ENCODE measurements at places on chromosomes 16 and 17. TPM values are rescaled to one million over a fixed set of nuclear protein-coding genes. Genes with fewer than 3 reads are reported as not detected.

DNA sequence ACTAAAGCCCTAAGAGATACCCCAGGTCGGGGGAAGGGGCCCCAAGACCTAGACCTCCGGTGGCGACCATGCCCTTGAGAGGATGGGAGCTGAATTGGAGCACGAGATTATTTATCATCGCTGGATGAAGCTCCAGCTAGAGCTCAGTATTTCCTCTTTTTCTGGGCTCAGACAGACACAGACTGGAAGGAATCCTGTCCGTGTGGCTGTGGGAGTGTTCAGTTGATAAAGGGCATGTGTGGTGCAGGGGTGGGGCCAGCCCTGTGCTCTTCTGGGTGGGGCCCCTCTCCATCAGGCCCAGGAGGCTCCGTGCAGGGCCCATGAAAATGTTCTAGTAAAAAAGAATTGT lies 6.3 kb upstream of the CBX4 start:
- no peak overlapping the region for H3K27ac ChIP-seq
- no peak for DNase-seq
- no peak overlapping the region for H3K4me3 ChIP-seq
- no peaks in the 10 kb centered on the region for H3K36me3 ChIP-seq
- H3K27me3 ChIP-seq = peaks cover 46% of the 10 kb centered on the region

GRCh38 chr16:81461766-81462165 lies 17.2 kb downstream of the CMIP start:
- H3K4me3 ChIP-seq = no peak overlapping the region
- H3K4me1 ChIP-seq = peaks cover 65% of the 10 kb centered on the region
- no peak for DNase-seq
- H3K36me3 ChIP-seq = peaks cover 63% of the 10 kb centered on the region
- no peaks in the 10 kb centered on the region for H3K27me3 ChIP-seq

GRCh38 chr16:77190190-77190477 lies 856 bp upstream of the MON1B start:
- H3K4me3 ChIP-seq = peak overlapping the region; percentile 86
- H3K4me1 ChIP-seq = peaks cover 37% of the 10 kb centered on the region
- no peak for DNase-seq

DNA sequence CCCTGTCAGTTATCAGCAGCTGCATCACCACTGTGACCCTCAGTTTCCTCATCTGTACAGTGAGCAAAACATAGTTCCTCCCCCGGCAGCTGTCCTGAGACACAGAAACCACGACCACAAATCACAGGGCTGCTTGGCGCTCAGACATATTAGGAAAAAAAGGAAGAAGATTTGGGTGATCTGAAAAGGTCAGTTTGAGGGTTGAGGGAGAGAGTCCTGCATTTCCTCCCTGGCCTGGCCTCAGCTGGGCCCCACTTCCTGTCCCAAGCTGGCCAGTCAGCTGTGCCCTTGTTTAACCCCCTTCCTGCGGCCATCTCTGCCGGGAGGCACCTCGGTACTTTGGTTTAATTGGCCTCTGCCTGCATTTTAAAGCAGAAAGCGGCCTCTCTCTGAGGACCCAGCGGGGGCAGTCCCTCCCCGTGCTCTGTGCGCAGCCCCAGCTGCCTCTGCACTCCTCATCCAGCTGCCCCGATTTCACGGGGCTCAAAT lies 24.0 kb upstream of the CIBAR2 start:
- H3K36me3 ChIP-seq = no peaks in the 10 kb centered on the region
- no peak for DNase-seq
- peaks cover 37% of the 10 kb centered on the region for H3K27me3 ChIP-seq
- H3K4me3 ChIP-seq = no peak overlapping the region
- peaks cover 10% of the 10 kb centered on the region for H3K4me1 ChIP-seq

DNA sequence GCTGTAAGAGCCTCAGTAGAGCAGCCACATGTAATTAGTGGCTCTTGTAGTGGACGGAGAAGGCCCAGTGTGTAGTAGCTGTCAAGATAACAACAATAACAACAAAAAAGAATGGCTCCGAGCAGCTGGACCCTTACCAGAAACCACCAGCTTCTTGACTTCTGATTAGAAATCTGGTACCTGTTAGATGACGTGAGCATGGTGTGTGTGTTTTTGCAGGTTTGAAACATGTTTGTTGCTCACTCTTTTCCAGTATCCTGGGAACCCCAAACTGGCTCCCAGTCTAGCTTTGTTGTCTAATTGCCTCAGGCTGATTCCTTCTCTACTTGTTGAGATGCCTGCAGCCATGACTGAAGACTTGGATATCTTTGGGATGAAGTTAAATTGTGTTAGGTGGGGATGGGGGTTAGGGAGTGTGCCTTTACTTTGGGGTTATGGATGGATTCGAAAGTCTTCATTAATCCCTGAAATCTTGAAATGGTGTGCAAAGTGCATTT lies 21.0 kb downstream of the IGF2BP1 start:
- H3K4me3 ChIP-seq = no peak overlapping the region
- no peak for DNase-seq
- no peaks in the 10 kb centered on the region for H3K36me3 ChIP-seq
- no peak overlapping the region for H3K27ac ChIP-seq
- H3K27me3 ChIP-seq = peaks cover 35% of the 10 kb centered on the region

- no peaks in the 10 kb centered on the region for H3K36me3 ChIP-seq
- H3K4me3 ChIP-seq = no peak overlapping the region
- no peak overlapping the region for H3K27ac ChIP-seq
- peaks cover 4% of the 10 kb centered on the region for H3K27me3 ChIP-seq
Measured at GRCh38 chr17:74147056-74147835, 56.2 kb upstream of the RPL38 start.

- DNase-seq = no peak
- H3K27me3 ChIP-seq = peaks cover 8% of the 10 kb centered on the region
- peak within 1 kb of the TSS; percentile 58 for H3K4me3 ChIP-seq
Measured at GRCh38 chr17:7043497-7044198, at the start of gene SLC16A11. Gene SLC16A11 (minus strand): TSS chr17:7044092. CDS start chr17:7043513, 579 bp downstream.

GRCh38 chr16:87271256-87271655 lies 45.9 kb downstream of the C16orf95 start:
- peaks cover 9% of the 10 kb centered on the region for H3K4me1 ChIP-seq
- no peak overlapping the region for H3K4me3 ChIP-seq
- no peaks in the 10 kb centered on the region for H3K36me3 ChIP-seq
- H3K27me3 ChIP-seq = no peaks in the 10 kb centered on the region
- H3K27ac ChIP-seq = no peak overlapping the region

- no peaks in the 10 kb centered on the region for H3K36me3 ChIP-seq
- no peak for DNase-seq
- no peaks in the 10 kb centered on the region for H3K4me1 ChIP-seq
- no peaks in the 10 kb centered on the region for H3K27me3 ChIP-seq
Measured at GRCh38 chr16:12639044-12639443, 164.6 kb downstream of the CPPED1 start.

- H3K27ac ChIP-seq = no peak overlapping the region
- H3K4me3 ChIP-seq = no peak overlapping the region
- no peaks in the 10 kb centered on the region for H3K27me3 ChIP-seq
Measured at GRCh38 chr16:84121007-84121406, 4.3 kb upstream of the MBTPS1 start.

DNA sequence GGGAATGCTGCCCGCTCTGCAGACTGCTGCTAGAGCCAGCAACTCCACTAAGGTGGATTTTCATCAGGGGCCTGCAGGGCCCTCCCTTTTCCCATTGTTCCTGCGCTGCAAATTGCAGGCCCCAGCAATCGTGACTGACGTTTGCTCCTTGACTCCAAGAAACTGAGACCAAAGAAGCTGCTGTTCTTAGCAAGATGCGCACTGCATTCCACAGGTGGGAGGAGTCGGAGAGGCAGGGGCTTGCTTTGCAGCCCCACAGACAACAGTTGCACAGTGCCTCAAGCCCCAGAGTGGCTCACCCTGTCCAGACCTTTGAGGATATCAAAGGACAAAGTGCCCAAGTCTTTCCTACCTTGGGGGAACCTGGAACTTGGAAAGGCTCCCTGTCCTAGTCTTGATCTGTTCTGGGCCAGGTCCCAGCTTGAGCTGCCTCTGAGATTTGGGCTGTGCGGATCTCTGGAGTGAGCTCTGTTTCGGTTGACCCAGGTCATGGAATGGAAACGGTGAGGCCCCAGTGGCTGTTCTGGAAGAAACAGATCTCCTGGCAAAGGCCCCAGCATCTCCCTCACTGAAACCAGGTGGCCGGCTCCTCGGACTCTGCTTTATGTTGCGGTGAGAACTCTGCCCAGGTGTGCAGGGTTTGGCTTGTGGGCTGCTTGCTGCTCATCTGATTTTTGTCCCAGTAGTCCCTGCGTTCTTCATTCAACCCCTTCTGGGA lies 24.9 kb downstream of the PLCD3 start:
- no peak overlapping the region for H3K4me3 ChIP-seq
- no peaks in the 10 kb centered on the region for H3K4me1 ChIP-seq
- H3K27me3 ChIP-seq = no peaks in the 10 kb centered on the region

The KRTAP9-8 gene
- total RNA-seq = not detected

The RAMP2 gene
- total RNA-seq = not detected

The CDH15 gene
- total RNA-seq = not detected

The SLFN12L gene
- 123 TPM for total RNA-seq
